ENCODE measurements at places on chromosomes 3 and 15.

DNA sequence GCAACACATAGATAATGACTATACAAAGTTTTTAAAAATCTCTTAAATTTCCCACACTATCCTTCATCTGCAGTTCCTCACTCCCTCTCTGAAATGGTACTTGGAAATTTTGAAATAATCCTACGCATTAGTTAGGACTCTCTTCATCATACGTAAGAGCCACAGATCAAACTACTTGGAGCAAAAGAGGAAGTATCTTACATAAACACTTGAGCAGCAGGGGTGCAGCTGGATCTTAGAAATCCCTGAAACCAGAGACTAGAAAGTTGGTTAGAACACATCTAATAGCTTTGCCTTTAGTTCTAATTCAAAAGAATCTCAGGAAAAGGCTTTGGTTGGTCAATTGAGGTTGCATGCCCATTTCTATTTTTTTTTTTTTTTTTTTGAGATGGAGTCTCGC lies 38.8 kb upstream of the ZNF445 start:
- DNase-seq, result no peak

- DNase-seq, result no peak
Observed at GRCh38 chr3:128021768-128022372, 30.4 kb upstream of the SEC61A1 start.

DNA sequence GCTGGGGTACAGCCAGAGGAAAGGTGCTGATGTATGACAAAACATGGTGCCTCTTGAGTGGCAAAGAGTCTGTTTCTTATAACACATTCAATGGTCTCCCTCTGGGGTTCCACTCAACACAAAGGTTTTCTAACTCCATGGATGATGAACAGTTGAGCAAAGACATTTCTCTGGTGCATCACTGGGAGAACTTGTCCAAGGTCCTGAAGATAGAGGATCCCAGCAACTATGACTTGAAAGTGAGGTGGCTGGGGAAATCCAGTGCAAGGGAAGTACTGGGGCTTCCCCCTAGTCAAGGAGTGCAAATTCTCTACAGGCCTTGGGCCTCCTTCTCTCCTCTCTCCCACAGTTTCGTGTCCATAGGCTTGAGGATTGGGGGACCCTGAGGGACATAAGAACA lies 431.1 kb downstream of the WDR72 start:
- DNase-seq, result no peak

GRCh38 chr3:87329065-87329464 lies 52.7 kb upstream of the POU1F1 start:
- no peak for DNase-seq
